Central memory CD4-positive, alpha-beta T cell (primary cell): ENCODE measurements at places on chromosomes 2 and 18.

DNA sequence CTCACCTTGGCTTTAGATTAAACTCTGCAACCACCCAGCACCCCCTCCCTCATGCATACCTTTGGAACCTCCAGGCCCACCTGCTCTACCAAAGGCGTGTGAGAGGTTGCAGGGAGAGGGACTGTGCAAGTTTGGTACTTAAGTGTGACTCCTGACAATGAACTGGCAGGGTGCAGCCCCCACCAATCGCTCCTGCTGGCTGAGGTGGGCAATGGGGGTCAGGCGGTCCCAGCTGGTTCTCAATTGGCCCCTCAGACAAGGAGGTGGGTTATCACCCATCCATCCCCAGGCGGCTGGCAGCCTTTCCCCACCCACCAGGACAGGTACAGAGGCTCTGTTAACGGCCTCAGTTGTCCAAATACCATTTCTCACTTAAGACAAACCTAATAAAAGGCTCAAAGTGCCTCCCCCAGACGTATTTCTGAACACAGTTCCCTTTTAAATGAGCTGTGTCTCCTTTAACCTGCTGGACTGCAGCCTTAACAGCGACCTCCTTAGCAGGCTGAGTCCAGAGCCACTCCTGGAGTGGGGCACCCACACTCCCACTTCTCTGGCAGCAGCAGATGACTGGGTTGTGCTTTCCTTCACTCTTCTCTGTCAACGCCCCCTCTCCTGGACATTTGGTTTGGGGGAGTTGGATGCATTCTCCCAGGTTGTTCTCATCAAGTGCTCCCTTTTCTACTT lies 169.2 kb upstream of the SMAD2 start:
- DNase-seq: no peak

- DNase-seq: no peak
Observed at GRCh38 chr2:59892398-59892797, 661.1 kb downstream of the BCL11A start.

- no peak for DNase-seq
Observed at GRCh38 chr2:231010201-231010730, 14.3 kb downstream of the SPATA3 start.

DNA sequence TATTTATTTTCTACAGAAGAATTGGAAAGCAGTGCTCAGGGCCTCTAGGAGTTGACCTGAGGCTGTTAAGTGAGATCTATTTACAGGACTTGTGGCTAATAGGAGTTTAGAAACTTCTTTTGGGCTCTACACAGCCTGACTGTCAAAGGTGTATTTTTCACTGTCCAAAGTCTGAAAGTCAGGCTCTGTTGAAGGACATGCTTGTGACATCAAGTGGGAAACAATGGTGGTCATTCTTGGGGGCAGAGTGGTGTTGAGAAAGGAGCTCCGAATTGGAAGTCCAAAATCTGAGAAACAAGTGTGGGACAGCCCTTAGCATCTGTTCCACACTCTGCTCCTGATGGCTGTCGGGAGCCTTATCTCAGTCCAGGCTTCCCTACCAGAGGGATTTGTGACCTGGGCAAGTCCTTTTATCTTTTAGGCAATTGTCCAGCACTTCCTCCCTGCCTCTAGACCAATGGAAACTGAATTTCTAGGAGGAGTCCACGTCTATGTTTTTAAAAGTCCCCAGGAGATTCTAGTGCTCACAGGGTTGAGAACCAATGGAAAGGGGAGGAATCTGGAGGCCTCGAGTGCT lies 76.4 kb downstream of the LIPG start:
- no peak for DNase-seq

DNA sequence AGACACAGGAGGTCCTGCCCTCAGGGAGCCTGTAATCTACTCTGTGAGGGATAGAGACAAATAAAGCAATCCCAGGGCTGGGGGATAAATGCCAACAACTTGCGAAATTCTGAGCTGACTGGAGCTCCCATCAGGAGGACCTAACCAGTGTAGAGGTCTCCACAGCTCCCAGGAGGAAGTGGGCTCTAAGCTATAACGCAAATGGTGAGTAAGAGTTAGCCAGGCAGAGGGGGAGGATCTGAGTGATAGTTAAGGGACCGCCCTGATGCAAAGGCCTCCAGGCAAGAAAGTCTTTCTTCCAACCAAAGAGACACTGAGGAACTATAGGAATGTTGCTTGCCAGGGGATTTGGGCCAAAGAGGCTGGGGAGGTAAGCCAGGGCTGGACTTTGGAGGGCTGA lies 16.0 kb upstream of the ZNF532 start:
- no peak for DNase-seq

DNA sequence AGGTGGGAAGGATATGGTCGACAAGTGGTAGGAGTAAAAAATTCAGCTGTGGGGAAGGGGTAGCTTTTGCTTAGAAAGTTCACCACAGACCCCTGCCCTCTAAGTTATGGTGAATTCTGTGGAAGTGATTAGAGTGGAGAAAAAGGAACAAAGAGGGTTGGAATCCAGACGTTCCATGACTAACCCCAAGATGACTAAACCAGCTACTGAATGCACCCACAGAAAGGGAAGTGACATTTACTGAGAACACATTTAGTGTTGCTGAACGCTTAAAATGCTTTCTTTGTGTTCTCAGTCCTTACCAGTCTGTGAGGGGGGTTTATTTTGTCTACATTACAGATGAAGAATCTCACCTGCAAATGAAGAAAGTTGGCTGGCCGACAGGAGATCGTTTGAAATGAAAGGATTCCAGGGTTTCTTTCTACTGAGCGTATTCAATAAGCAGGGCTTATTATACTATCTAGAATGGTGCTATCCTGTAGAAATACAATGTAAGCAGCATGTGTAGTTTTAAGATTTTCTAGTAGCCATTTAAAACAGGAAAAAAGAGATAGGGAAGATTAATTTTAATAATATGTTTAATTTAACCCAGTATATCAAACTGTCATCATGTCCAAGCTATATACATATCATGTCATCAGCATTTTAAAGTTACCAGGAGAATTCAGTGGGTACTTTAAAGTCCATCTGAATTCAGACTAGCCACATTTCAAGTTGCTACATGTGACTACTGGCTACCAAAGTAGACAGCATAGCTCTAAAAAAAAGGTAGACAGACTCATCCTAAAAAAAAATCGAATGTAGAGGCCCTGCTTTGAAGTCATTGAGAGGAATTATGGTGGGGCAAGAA lies 60.1 kb downstream of the LIMS1 start:
- no peak for DNase-seq

GRCh38 chr2:216217904-216218260 lies 108.7 kb downstream of the XRCC5 start:
- no peak for DNase-seq

DNA sequence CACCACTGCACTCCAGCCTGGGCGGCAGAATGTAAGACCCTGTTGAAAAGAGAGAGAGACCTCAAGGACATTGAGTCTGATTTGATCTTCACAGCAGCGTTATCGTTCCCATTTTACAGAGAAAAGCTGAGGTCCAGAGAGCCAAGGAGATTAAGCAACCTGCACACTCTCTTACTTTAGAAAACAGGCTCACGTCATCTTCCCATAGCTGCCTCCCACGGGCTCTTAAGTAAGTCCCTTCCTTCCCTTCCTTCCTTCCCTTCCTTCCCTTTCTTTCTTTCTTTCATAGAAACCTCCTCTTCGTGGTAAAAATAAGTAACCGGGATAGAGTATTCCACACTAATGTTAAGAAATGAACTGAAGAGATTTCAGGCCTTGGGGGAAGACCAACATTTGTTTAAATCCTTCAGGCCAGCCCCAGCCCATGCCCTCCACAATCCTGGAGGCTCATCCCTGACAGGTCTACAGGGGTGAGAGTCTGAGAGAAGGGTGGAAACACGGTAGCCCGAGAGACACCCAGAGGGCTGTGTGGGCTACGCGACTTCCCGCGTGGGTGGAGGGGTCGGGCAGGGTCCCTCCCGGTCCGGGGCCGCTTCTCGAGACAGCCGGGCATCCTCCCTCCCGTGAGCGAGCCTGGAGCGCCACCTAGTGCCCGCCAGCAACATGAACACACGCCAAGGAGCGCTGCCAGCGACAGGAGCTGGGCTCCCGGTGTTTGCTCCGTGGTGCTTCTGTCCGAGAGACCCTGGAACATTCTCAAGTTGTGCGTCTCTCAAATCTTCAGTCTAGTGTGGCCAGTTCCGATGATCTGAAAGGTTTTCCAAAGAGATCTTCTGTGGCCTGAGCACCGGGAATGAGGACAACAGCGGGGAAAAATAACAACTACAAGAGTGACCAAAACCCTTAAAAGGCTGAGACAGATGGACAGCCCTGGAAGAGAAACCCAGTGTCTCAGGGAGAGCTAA lies 160.3 kb downstream of the INO80D start:
- peak; percentile 25 for DNase-seq

DNA sequence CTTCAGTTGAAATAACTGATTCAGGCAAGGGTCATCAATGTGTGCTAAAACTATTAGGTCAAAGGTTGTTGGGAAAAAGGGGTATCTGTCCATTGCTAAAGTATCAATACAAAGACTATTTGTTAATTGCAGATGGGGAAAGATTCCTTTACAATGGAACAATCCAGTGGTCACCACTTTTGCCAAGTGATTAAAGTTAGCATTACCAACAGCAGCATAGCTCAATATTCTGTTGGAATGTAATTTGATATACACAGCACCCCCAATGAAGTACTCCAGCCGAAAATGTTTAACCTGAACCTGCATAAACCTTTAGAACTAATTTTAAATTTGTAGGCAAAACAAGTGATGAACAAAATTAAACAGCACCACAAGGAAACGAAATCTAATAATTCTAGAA lies 191.0 kb downstream of the TCF4 start:
- DNase-seq: no peak

GRCh38 chr2:84486441-84487115 lies 27.5 kb upstream of the SUCLG1 start:
- no peak for DNase-seq

- DNase-seq: no peak
Observed at GRCh38 chr2:45833301-45833967, 182.0 kb downstream of the PRKCE start.

DNA sequence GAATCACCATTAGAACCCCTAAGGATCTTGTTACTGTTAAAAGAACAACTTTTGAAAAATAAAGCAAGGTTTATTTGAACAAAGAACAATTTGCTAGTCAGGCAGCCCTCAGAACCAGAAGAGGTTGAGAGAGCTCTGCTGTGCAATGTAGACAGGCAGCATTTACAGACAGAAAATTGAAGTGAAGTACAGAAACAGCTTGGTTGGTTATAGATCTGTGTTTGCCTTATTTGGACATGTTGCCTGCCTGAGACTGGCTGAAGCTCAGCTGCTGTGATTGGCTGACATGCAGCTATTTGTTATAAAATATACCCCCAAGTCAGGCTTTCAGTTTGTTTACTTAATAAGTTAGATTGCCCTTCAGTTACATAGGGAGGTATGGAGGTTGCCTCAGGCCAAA lies 12.5 kb downstream of the MSTN start:
- DNase-seq: no peak

- no peak for DNase-seq
Observed at GRCh38 chr2:206728277-206729199, 10.3 kb upstream of the DYTN start.

- DNase-seq: no peak
Observed at GRCh38 chr18:10497206-10497749, 28.5 kb upstream of the NAPG start.

GRCh38 chr2:63866009-63866709 lies 24.5 kb downstream of the UGP2 start:
- DNase-seq: no peak

- no peak for DNase-seq
Observed at GRCh38 chr2:143513081-143513480, 383.9 kb downstream of the ARHGAP15 start.

DNA sequence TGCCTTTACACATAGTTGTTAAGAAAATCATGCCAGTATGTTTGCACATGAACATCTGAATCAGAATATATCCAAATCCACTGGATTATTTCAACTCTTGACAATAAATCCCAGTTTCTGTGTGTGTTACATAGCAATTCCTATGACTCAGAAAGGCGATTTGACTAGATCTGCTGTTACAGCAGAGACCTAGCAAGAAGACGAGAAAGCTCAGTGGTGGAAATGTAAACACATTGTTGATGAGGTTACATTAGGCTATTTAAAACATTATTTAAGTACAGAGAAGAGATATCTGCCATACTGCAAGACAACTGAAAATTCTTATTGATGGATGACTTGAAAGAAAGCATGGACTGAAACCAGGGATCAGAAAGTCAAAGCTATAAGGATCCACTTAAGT lies 73.0 kb upstream of the SMIM21 start:
- no peak for DNase-seq

- no peak for DNase-seq
Observed at GRCh38 chr2:74458938-74459363, 713 bp downstream of the WBP1 start.

DNA sequence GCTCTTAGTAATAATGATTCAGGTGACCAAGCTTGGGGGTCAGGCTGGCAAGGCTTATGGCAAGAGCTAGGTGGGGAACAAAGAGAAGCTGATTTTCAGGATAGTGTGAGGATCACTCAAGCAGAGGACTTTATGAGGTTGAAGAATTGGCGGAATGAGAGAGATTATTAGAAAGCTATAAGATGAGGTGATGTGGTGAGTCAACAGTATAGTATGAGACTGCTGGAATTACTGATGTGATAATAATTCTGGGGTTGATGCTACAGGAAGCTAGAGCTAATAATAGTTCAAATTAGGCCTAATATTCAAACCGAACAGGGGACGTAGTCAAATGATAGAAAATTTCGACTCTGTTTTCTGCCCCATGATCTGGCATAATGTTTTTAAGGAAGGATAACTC lies 2115.3 kb upstream of the PIK3C3 start:
- DNase-seq: no peak

- no peak for DNase-seq
Observed at GRCh38 chr2:207616185-207616584, 9.0 kb downstream of the METTL21A start.

- DNase-seq: no peak
Observed at GRCh38 chr2:14616342-14616741, 16.2 kb upstream of the LRATD1 start.

DNA sequence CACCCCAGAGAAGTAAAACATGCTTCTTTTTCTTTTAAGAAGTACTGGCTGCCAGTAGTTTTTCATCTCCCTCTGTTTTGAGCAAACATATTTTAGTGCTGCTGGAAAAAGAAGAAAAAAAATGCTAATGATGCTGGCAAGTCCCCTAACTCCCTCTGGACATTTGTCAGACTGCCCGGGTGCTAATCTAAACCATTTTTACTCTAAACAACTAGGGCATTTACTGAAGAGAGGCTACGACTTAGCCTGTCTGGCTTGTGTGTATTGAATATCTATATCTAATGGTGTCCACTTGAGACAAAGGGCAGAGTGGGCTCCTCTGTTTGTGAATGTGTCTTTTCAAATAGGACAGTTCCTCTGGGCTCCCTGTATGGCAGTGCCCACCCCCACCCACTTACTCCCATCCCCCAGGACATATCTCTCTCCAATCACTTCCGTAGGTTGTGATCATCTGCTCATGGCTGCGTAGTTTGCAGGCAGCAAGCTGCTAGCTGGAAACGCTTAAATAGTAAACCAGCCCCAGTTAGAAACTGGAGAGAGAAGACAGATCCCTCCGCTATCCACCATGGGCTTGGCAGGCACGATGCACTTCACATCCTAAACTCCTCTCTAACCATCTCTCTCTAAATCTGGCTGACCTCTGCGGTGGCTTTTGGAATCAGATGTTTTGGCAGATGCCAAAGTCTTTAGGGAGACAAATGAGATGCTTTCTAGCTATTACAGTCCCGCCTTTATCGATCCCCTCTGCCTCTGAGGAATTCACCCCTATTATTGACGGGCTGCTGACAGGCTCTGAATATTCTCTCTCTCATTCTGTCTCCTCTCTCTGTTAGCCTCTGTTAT lies 58.3 kb downstream of the DOCK10 start:
- no peak for DNase-seq
